ENCODE measurements at places on chromosomes 4 and X.

DNA sequence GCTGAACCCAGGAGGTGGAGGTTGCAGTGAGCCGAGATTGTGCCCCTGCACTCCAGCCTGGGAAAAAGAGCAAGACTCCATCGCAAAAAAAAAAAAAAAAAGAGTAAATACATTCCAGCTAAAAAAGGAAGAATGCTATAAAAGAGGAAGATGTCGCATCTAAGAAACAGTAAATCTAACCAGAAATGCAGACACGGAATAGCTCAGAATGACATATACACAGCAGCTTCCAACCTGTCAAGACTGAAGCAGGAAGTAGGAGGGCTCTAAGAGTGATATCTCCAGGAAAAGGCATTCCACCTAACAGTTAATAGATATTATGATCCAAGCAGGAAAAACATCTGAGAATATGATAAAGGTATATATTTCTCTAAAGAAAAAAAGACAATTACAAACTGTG lies 16.0 kb downstream of the CLOCK start:
- DNase-seq, result no peak

DNA sequence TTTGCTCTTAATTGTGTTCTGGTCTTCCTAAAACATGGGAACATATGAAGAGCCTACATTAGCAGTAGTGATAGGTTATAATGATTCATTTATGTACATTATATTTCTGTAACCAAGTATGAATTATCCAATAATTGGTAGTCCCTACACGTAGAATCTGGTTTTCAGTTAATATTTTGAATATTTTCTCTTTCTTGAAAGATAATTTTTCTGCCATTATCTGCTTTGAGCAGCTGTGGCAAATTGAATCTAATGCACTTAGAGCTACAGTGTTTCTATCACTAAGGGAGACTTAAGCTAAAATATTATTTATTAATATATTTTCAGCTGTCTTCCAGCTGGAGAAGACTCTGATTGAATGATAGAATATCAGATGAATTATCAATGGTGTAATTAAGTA lies 21.0 kb downstream of the CEP44 start:
- DNase-seq, result no peak

- DNase-seq, result no peak
Observed at GRCh38 chrX:148424570-148424969, 75.8 kb upstream of the AFF2 start.

DNA sequence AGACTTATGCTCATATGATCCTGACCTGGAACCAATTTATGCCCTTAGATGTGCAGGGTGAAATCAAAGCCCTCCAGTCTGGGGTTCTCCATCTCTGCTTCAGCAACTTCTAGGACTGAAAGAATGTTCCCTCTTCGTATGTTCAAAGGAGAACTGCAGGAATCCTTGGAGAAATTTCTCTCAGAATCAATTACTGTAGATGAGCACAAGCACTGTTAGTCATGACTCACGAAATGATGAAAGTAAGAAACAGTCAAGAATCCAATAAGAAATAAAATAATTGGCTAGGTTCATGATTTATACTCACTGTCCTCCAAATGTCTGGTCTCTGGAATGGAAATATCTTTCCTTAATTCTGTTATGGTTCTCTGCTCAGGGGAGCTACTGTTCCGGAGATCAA lies 348.2 kb downstream of the PDGFC start:
- no peak for DNase-seq

GRCh38 chr4:4859325-4859798 lies at the start of gene MSX1:
Gene MSX1 (plus strand): TSS chr4:4859665. CDS start chr4:4859900, 235 bp downstream.
- DNase-seq, result no peak

- DNase-seq, result no peak
Observed at GRCh38 chrX:10467793-10468192, 152.6 kb downstream of the MID1 start.

DNA sequence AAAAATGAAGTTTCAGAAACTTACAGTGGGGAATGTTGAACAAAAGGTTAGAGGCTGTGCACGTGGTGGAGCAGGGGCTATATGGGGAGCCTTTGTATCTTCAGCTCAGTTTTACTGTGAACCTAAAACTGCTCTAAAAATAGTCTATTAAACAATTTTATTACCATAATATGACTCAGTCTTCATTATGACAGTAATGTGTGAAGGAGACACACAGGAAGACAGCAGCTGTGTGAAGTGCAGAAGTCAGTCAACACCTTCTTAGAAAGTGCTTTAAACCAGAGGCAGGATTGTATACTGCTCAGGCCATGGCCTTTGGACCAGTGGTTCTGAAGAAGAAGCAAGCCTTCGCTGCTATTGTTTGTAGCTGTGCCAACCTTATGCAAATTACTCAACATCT lies 89.7 kb downstream of the ARHGAP10 start:
- DNase-seq, result no peak

GRCh38 chr4:48350871-48351270 lies 9.5 kb downstream of the SLAIN2 start:
- no peak for DNase-seq

- DNase-seq, result no peak
Observed at GRCh38 chr4:124322234-124323065, 390.1 kb downstream of the ANKRD50 start.

GRCh38 chr4:99361268-99361898 lies 8.8 kb upstream of the ADH1C start:
- no peak for DNase-seq

- DNase-seq, result no peak
Observed at GRCh38 chrX:86002076-86002896, 45.1 kb downstream of the CHM start.

DNA sequence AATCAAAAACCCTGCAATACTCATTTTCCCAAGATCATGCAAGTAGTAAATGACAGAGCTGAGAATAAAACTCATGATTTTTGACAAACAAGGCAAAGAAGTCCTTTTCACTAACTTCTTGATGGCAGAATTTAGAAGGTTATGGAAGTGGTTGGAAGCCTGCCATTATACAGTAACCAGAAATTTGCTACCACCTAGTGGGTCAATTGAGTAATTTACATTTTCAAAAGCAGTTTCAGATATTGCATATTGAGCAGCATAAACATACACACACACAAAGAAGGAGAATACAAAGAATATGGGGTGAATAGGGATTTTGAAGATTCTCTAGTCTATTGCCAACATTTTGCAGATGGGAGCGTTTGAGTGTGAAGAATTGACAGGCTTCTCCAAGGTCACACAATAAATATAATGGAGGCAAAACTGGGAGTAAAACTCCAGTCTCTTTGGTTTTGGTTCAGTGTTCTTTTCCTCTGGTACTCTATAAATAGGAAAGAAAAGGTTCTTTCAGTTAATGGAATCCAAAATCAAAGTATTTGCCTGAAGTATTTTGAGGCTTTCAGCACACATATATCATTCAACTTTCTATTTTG lies 70.2 kb downstream of the GC start:
- DNase-seq, result no peak

DNA sequence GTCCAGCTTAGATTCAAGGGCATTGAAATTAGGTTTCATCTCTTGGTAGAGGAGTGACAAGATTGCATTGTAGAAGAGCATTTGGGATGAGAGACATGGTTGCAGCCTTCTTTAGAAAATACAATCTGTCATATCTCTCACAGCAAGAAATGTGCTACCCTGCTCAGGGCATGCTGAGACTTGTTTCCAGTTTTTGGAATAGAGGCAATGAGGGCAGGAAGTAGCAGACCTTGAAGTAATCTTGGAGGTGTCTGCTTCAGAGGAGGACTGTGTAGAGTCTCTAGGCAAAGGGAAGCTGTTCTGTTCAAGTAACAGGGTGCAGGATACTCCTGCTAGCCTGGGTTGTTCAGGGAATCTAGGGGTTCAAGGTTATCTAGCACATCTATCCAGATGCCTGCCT lies 116.1 kb upstream of the ZNF827 start:
- no peak for DNase-seq

- DNase-seq, result no peak
Observed at GRCh38 chr4:188092824-188093223, 16.6 kb downstream of the TRIML2 start.

GRCh38 chrX:17020356-17020755 lies 73.9 kb downstream of the REPS2 start:
- no peak for DNase-seq

DNA sequence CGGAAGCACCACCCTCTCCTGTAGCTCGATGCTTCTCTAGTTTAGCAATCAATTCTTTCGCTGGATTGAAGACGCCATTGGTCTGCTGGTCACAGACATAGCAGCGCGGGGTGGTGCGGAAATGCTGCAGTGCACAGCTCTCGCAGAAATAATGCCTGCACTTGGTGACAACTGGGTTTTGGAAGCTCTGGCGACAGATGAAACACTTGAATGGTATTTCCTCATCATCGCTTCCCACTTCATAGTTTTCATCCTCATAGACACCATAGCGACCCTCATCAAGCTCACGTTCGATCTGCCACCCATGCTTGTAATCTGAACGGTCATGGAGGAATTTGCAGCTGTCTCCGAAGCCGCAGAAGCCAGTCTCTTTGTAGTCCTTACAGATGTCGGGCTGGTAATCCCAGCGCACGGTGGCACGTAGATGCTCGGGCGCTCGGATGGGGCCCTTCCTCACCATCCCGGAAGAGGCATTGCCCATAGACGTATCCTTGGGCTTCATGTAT lies 854 bp downstream of the RNF113A start:
- DNase-seq, result no peak

DNA sequence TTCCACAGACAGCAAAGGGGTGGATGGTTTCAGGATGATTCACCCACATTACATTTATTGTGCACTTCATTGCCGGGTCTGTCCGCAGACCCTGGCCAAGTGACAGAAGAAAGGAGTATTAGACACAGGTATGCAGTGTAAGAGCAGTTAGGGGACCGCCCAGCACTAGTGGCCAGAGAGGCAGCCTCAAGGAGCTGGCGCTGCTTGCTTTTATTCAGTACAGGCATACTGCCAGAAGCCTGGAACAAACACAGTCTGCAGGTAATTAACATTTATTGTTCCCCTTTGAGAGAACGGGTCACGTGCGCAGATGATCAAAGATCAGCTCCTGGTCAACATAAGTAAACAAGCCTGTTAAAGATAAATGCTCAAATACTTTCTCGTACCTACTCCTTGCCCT lies 1639.0 kb upstream of the IGFBP7 start:
- DNase-seq, result no peak

GRCh38 chrX:150570512-150570911 lies 2.1 kb downstream of the MTM1 start:
- no peak for DNase-seq

DNA sequence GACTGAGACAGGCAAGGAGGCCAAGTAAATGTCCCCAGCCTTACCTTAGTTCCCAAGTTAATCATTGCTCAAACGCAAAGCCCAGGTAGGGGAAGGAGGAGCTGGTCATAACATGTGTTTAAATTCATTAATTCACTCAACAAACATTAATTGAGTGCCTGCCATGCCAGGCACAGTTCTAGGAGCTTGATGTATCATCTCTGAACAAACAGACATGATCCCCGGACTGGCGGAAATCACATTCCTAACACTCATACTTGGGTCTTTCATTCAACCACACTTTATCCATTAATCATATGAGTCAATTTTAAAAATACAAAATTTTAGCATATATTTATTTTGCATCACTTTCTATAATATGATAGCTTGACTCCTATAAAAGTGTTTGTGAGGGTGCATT lies 335.3 kb upstream of the NOCT start:
- DNase-seq, result no peak

- DNase-seq, result no peak
Observed at GRCh38 chr4:118175506-118175905, 141.2 kb downstream of the NDST3 start.

- no peak for DNase-seq
Observed at GRCh38 chr4:106541253-106541652, 172.7 kb upstream of the GIMD1 start.

GRCh38 chr4:100286636-100287035 lies 96.4 kb upstream of the DDIT4L start:
- DNase-seq, result no peak

DNA sequence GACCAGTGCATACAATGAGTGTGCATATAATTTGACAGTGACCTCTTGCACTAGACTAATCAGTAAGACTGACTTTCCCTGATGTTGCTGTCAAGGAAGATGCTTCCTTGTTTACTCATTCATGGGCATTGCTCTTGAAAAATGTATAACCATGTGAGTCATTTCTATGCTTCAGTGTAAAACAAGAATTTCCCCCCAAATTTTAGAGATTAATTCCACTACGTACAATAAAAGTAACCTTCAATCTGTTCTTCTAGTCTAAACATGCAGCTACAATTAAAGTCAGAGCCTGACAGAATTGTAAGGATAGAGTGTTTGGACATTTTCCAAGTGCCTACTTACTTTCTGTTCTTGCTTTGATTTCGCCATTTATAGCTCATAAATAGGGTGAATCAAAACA lies 935.7 kb downstream of the RAPGEF2 start:
- DNase-seq, result no peak

DNA sequence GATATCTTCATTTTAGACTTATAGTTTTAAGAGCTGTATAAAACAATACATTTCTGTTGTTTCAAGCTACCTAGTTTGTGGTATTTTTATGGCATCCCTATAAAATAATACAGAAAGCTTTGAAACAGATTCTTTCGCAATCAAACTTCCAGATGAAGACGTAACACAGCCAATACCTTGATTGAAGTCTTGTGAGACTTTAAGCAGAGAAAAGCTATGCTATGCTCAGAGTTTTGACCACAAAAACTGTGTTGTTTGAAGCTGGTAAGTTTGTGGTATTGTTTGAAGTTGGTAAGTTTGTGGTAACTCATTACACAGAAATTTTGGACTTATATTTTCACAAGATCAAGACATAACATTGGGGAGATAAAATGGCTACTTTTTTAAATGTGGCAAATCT lies 201.8 kb upstream of the UGT8 start:
- no peak for DNase-seq

GRCh38 chr4:42787079-42787463 lies 105.4 kb upstream of the GRXCR1 start:
- DNase-seq, result no peak

DNA sequence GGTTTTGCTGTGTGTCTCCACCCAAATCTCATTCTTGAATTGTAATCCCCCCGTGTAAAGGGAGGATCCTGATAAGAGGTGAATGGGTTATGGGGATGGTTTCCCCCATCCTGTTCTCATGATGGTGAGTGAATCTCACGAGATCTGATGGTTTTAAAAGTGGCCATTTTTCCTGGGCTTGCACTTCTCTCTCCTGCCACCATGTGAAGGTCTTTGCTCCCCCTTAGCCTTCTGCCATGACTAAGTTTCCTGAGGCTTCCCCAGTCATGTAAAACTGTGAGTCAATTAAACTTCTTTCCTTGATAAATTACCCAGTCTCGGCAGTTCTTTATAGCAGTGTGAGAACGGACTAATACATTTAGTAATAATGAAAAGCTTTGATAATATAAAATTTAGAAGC lies 46.9 kb downstream of the ANTXR2 start:
- no peak for DNase-seq

- DNase-seq, result no peak
Observed at GRCh38 chrX:79176028-79176427, 31.5 kb downstream of the GPR174 start.

DNA sequence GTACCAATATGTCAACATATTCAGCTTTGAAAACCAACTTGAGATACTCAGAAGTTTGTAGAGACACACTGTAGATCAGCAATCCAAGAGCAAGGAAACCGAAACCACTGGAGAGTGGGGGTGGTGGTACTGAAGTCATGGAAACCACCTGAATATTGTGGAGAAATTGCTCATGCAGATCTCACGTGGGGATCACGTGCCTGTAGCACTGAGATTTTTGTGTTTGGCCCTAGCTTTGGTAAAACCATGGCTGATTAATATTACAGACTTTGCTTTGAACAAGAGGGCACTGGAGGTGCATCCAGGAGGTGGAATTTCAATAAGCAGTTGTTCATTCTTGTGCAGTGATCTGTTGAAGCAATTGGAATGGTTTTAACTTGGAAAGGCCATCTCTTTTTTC lies 47.2 kb downstream of the GBA3 start:
- no peak for DNase-seq

- no peak for DNase-seq
Observed at GRCh38 chrX:77014377-77015372, 432.5 kb upstream of the FGF16 start.
